ENCODE measurements at places on chromosomes 6 and 20. TPM values are rescaled to one million over a fixed set of nuclear protein-coding genes. Genes with fewer than 3 reads are reported as not detected.

- peaks cover 76% of the 10 kb centered on the region for H3K36me3 ChIP-seq
- H3K27me3 ChIP-seq: no peaks in the 10 kb centered on the region
- H3K4me3 ChIP-seq: no peak overlapping the region
- no peak for DNase-seq
These were observed 90.4 kb downstream of the NFATC2 start for GRCh38 chr20:51452091-51452613.

- peaks cover 39% of the 10 kb centered on the region for H3K36me3 ChIP-seq
- no peaks in the 10 kb centered on the region for H3K27me3 ChIP-seq
- H3K4me1 ChIP-seq: peaks cover 15% of the 10 kb centered on the region
- peak; percentile 13 for DNase-seq
- no peak overlapping the region for H3K4me3 ChIP-seq
These were observed 4.3 kb downstream of the RPS12 start for GRCh38 chr6:132818404-132819359.

- H3K4me3 ChIP-seq: no peak overlapping the region
- peaks cover 8% of the 10 kb centered on the region for H3K4me1 ChIP-seq
- no peaks in the 10 kb centered on the region for H3K36me3 ChIP-seq
- H3K27me3 ChIP-seq: no peaks in the 10 kb centered on the region
- H3K27ac ChIP-seq: no peak overlapping the region
- DNase-seq: no peak
These were observed 3.9 kb upstream of the SMIM13 start for GRCh38 chr6:11089695-11090094.

DNA sequence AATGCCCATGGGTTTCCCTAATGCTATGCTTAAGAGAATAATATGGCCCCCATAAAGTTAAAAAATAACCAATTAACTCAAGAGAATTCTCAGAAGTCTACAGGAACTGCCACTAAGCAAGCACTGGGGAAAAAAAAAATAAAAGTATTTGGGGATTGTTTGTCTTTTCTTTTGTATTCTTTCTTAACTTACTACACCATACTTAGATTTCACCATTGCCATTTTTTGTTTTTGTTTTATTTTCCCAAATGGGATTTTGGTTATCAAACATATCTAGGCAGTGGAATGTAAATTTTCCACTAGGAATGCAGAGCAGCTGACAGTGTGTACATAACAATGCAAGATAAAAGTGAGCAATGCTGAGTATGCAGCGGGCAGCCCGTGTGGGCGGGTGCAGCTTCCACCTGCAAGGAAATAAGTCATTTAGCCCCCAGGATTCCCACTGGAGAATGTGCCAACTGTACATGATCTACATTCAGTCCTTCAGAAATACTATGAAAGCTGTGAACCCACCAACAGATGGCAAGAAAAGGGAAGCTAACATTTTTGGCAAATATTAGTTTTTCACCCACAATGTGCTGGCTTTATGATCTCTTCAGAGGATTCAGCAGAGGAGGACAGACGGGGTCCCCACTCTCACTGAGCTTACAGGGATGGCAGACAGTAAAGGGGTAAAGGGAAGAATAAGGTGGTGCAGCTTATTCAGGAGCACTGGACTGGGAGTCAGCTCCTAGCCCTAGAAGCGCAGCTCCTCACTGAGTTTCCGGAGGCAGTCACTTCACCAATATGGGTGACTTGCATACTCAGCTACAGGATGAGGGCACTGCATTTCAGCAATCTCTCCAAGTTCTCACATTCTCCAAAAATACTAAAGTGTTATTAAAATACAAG, 44.4 kb downstream of the DCDC2 start:
- no peak for DNase-seq
- no peaks in the 10 kb centered on the region for H3K4me1 ChIP-seq
- H3K36me3 ChIP-seq: no peaks in the 10 kb centered on the region
- H3K27me3 ChIP-seq: no peaks in the 10 kb centered on the region
- no peak overlapping the region for H3K4me3 ChIP-seq

- H3K4me1 ChIP-seq: no peaks in the 10 kb centered on the region
- H3K36me3 ChIP-seq: no peaks in the 10 kb centered on the region
- H3K4me3 ChIP-seq: no peak overlapping the region
- H3K27ac ChIP-seq: no peak overlapping the region
- no peak for DNase-seq
- peaks cover 2% of the 10 kb centered on the region for H3K27me3 ChIP-seq
These were observed 23.5 kb upstream of the CTNNBL1 start for GRCh38 chr20:37670351-37670791.

DNA sequence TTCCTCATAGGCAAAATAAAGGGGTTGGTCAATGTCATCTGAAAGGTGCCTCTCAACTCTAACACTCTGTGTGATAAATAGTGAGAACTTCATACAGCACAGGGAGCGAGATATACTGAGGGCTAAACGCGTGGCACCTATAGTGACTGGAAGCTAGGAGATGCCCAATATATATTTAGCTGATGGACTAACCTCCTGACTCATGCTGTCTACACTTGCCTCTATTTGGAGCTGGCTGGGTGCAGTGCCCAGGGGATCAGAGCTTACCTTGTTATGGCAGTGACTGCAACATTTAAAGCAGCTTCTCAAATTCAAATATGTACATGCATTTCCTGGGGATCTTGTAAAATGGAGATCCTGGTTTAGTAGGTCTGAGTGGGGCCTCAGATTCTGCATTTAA, 111.6 kb upstream of the PLN start:
- H3K27ac ChIP-seq: no peak overlapping the region
- H3K4me3 ChIP-seq: no peak overlapping the region
- no peaks in the 10 kb centered on the region for H3K4me1 ChIP-seq

GRCh38 chr6:148570456-148570855, 176.4 kb upstream of the UST start:
- H3K4me3 ChIP-seq: no peak overlapping the region
- no peak overlapping the region for H3K27ac ChIP-seq
- H3K4me1 ChIP-seq: peaks cover 26% of the 10 kb centered on the region
- peaks cover 30% of the 10 kb centered on the region for H3K27me3 ChIP-seq

- no peak for DNase-seq
- no peak overlapping the region for H3K27ac ChIP-seq
- no peak overlapping the region for H3K4me3 ChIP-seq
These were observed 146.9 kb downstream of the KHDC1L start for GRCh38 chr6:73078333-73078862.

DNA sequence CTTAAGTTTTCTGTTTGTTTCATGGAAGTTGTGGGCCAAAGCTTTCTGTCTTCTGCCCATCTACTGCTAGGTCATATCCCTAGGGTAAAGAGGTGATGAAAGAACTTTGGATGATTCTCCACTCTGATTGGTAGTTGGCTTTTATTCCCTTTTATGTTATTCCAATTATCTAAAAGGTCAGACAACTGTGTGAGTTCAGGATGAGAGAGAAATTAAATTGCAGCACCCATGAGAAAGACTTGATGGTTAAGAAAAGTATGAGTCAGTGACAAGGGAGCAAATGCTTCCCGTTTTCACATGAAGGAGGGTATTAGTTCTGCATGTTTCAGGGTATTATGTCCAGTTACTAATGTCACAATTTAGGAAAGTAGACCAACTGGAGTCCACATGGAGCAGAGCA, 136.3 kb downstream of the CD109 start:
- H3K4me3 ChIP-seq: no peak overlapping the region
- no peaks in the 10 kb centered on the region for H3K4me1 ChIP-seq
- H3K27ac ChIP-seq: no peak overlapping the region
- H3K36me3 ChIP-seq: no peaks in the 10 kb centered on the region
- no peak for DNase-seq

GRCh38 chr6:37952027-37952426, 132.5 kb downstream of the ZFAND3 start:
- H3K27ac ChIP-seq: no peak overlapping the region
- H3K27me3 ChIP-seq: no peaks in the 10 kb centered on the region
- no peak for DNase-seq
- H3K36me3 ChIP-seq: no peaks in the 10 kb centered on the region
- peaks cover 3% of the 10 kb centered on the region for H3K4me1 ChIP-seq

DNA sequence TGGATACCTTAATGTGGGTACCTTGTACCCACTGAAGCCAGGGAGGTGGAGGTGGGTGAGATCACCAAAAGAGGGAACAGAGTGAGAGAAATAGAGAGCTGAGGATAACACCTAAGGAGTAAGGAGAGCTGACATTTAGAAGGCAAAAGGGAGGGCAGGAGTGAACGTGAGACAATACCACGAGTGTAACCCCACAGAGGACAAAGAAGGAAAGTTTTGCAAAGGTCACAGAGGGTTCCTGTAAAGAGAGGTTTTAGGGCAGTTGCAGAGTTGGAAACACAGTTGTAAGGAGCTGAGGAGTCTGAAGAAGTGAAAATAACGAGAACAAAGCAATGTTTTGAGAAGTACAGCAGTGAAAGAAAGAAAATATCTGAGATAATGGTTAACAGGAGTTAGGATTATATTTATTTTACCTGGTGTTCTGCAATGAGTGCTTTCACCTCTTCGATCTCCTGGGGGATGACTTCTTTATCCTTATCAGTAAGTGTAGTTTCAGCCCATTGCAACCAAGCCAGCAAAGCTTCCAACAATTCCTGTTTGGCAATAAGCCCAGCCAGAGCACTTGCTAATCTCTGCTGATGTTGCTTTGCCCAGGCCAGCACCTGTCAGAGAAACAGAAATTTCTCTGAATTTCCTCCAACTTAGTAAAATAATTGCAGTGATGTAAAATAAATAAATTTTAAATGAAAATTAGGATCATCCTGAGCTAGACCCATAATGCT, 166.8 kb downstream of the DST start:
- H3K27me3 ChIP-seq: no peaks in the 10 kb centered on the region
- H3K27ac ChIP-seq: no peak overlapping the region
- no peak overlapping the region for H3K4me3 ChIP-seq
- H3K36me3 ChIP-seq: no peaks in the 10 kb centered on the region

DNA sequence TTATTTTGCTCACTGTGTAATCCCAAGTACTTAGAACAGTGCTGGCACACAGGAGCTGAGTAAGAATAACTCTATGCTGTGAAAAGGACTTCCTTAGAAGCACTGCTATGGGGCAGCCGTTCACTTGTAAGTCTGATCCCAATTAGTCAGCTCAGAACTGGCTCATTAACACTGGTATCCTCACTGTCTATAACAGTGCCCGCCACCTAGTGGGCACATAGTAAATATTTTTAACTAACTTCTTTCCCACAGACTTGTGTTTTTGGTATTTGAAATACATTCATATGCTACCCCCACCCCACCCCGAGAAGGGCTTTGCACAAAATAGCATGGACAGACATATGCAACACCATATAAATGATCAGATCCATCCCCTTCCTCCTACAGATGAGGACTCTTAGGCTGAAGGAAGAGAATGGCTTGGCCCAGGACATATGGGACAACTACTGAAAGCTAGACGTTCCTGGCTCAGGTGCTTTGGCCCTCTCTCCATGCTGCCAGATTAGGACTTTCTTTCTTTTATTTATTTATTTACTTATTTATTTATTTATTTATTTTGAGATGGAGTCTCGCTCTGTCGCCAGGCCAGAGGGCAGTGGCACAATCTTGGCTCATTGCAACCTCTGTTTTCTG, 47.1 kb downstream of the DST start:
- H3K4me1 ChIP-seq: no peaks in the 10 kb centered on the region
- H3K27ac ChIP-seq: no peak overlapping the region
- H3K36me3 ChIP-seq: no peaks in the 10 kb centered on the region
- peak; percentile 63 for DNase-seq

DNA sequence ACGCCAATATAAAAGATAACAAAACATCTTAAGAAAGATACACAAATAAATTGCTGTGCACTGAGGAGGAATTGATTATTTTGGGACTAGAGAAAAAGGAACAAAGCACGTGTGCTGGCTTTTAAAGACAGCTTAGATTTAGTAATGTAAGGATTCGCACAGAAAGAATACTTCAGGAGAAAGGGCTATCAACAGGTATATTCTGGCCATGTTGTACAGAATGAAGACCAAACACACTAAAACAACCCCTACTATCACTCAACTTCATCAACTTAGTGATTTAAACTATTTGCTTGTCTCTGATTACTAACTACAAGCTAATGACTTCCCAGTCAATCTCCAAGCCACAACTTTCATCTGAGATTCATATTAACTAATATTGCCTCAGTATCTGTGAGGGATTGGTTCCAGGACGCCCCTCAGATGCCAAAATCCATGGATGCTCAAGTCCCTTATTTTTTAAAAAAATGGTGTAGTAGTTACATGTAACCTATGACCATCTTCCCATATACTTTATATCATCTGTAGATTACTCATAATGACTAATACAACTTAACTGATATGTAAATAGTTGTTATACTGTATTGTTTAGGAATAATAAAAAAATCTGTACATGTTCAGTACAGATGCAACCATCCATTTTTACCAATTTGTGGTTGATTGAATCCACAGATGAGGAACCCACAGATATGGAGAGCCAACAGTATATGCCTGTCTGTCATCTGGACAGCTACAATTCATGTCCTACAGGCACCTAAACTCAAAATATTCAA, 4.5 kb downstream of the DEK start:
- no peaks in the 10 kb centered on the region for H3K27me3 ChIP-seq
- H3K4me1 ChIP-seq: peaks cover 22% of the 10 kb centered on the region
- H3K36me3 ChIP-seq: peaks cover 32% of the 10 kb centered on the region
- no peak for DNase-seq

GRCh38 chr6:159427771-159428170, 258.6 kb downstream of the FNDC1 start:
- no peak for DNase-seq
- no peaks in the 10 kb centered on the region for H3K4me1 ChIP-seq

DNA sequence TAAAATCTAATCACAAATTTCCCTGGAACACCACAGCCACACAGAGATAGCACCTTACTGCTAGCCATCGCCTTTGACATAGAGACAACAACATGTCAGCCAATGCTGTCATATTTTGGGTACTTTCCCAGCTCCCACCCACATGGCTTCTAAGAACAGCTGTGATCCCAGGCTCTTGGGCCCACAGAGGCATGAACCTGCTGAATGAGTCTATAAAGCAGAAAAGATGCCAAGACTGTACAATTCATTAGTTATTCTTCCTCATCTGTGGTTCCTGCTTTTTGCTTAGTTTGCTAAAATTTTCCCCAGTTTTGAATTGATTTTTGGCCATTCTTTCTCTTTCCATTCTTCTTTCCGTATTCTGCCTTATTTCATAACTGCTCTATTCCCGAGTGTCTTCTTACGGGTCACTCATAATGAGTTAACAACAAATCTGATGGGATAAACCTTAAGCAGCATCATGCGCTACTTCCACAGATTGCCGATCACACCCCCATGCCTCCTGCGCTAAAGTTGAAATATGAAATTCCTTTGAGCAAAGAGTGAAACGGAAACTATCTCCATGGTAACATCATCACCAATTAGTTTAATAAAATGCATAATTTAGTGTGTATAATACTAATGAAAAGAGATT, 327.3 kb upstream of the HSF2 start:
- no peaks in the 10 kb centered on the region for H3K4me1 ChIP-seq
- no peak overlapping the region for H3K4me3 ChIP-seq
- H3K27ac ChIP-seq: no peak overlapping the region
- no peak for DNase-seq
- no peaks in the 10 kb centered on the region for H3K27me3 ChIP-seq
- H3K36me3 ChIP-seq: no peaks in the 10 kb centered on the region

DNA sequence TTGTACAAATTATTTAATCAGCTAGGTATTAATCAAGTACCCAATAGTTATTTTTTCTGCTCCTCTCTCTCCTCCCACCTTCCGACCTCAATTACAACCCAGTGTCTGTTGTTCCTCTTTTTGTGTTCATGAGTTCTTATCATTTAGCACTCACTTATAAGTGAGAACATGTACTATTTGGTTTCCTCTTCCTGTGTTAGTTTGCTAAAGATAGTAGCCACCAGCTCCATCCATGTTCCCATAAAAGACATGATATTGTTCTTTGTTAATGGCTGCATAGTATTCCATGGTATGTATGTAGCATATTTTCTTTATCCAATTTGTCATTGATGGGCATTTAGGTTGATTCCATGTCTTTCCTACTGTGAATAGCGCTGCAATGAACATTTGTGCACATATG, 652.8 kb upstream of the CITED2 start:
- H3K4me3 ChIP-seq: no peak overlapping the region
- no peak overlapping the region for H3K27ac ChIP-seq
- no peak for DNase-seq
- H3K27me3 ChIP-seq: no peaks in the 10 kb centered on the region
- H3K4me1 ChIP-seq: no peaks in the 10 kb centered on the region

SLC22A23 gene
- 0.24 TPM for total RNA-seq

ERVFRD-1 gene
- total RNA-seq: not detected

Measured in natural killer cell (primary cell).